ENCODE measurements at places on chromosomes 13 and 19. TPM values are rescaled to one million over a fixed set of nuclear protein-coding genes. Genes with fewer than 3 reads are reported as not detected.

GRCh38 chr19:44430956-44431355, 17.3 kb downstream of the ZNF229 start:
- no peak for DNase-seq

DNA sequence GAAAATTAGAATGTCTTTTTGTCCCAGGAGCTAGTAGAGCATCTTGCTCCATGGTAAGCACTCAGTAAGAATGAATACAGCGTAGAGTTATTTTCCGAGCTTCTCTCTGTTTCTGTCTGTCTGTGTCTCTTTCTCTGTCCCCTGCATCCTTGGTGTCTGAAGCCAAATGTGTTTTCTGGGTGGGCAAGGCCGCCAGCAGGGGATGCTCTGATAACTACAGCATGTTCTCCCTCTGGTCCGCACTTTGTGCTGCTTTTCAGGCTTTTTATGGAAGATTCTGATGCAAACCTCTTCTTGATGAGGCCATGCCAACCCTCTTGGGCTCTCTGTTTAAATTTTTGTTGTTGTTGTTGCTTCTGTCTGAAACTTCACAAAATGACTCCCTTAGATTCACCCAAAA, 142.8 kb upstream of the UBL3 start:
- DNase-seq: no peak

Gene ZNF600
- polyA plus RNA-seq: 1.6 TPM

Gene CACNG8
- polyA plus RNA-seq: under 0.01 TPM

- no peak for DNase-seq
Measured at GRCh38 chr13:26708007-26708297, 52.6 kb downstream of the GPR12 start.

DNA sequence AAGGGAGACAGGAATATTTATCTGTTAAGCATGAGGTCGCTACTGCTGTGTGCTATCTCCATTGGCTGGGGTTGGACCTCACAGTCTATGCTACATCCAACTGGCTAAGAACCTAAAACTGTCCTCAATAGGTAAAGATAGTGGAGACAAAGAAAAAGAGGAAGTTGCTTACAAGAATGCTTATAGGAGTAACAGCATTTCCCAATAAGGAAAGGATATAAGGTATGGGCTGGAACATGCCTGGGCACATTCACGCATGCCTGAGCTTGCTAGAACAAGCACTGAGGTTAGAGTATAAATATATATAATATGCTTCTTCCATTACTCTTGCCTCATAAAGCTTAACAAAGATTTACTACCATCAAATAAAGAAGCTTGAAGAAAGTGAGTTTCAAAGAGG, 47.9 kb upstream of the CEACAM21 start:
- DNase-seq: no peak

DNA sequence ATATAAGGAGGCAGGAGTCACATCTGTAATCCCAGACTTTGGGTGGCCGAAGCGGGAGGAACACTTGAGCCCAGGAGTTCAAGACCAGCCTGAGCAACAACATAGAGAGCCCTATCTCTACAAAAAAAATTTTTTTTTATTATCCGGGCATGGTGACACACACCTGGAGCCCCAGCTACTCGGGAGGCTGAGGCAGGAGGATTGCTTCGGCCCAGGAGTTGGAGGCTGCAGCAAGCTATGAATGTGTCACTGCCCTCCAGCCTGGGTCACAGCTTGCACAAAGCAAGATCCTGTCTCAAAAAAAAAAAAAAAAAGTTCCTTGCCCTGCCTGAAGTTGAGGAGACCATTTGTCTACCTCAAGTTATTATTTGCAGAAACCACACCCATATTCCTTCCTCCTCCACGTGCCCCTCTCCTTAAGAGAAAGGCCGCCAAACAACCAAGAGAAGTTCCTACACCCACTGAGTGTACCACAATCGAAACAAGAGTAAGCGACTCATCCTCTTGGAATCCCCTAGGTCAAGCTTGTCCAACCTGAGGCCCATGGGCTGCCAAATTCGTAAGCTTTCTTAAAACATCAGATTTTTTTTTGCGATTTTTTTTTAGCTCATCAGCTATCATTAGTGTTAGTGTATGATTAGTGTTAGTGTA, 2.2 kb downstream of the ABCC4 start:
- DNase-seq: no peak

DNA sequence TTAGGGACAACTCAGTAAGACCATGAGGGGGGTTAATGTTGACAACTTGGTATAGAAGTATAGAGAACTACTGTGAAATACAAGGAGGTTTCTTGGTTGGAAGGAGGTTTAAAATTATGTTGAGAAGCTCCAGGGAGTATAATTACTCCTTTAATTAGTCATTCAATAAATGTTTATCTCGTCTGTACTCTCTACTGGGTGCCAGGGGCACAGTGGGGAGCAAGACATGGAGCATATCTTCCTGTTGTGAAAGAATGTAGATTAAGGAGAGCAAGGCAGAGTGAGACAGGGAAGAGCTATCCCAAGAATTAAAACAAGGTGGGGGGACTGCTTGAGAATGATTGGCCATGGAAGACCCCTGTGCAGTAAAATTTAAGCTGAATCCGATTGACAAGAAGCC, 33.7 kb upstream of the TDRD3 start:
- DNase-seq: no peak

DNA sequence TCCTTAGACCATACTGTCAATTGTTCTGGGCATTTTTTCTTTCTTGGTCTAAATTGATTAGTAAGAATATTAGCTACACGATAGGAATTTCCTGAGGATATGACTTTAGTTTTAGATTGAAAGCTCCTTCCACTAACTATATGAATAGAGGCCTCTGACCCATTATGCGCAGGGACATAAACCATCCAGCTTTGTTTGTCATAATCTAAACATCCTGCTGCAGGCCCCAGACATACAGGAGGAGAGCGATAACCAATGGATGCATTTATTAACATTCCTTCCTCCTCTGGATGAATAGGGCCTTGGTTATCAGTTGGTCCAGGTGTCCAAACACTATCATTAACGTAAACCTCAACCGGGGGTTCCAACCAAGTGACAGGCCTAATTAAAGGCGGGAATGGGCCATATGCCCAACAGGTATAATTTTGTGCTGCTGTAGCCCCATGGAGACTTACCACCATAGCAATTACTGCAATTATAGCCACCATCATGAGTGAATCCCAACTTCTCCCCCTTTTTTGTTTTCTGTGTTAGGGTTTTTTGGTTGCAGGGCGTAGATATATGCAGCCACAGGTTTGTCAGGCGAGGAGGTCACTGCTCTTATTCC, 32.6 kb downstream of the CLEC4M start:
- no peak for DNase-seq

Gene MRPL54
- polyA plus RNA-seq: 109 TPM

Gene ZNF317
- polyA plus RNA-seq: 7.8 TPM

DNA sequence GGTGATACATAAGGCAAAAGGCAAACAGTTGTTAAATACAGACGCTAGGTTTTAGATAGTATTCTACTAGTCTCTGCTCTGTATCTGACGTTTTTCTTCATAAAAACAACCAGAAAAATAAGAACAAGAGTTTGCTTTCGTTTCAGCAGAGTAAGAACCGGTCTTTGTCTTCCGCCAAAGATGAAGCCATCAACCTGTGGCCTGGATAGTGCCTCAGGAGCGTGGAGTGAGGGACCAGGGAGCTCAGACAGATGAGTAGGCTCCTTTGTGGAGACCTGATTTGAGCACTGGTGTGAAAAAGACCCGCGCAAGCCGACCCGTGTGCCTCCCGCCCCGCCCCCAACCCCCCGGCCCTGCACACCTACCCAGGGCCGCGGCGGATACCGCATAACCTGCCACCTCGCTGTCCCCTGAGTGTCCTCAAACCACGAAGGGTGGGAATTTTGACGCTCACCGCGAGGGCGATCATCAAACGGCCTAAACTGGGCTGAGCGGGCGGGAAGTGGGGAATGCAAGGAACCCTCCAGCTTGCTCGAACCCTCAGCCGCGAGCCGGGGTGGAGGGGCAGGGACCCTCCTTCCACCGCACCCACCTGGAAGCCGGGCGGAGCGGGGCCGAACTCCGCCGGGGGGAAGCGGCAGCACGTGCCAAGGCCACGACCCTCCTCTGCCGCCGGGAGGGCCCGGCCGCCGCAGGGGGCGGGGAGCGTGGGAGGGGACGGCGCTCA, 866 bp upstream of the LMO7 start:
- DNase-seq: no peak

Gene OR7G2
- not detected for polyA plus RNA-seq

DNA sequence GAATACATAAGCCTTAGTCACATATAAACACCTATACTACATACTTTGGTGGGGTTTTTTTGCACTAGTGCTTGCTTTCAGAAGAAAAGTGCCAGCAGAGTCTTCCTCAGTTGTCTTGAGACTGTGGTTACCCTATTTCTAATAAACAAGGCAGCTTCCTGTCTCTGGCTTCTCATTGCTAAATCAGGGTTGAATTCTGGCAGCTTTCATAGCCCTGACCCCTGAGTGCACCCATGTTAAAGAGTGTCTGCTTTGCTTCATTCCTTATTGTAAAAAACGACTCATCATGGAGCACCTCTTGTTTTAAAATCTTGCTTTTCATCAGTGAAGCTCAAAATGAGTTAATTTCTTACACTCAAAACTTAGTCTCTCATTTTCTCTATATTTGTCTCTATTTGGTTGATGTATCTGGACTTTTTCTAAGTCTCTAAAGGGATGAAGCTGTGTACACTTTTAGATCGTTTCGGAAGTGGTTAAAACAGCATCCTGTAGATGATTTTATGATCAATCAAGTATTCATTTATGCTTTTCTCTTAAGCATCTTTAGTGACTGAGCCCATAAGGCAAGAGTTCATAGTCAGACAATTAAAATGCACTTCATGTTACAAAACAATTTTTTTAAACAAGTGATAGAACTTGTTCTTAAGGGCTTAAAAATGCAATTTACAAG, 72.1 kb downstream of the KLF12 start:
- DNase-seq: no peak

- no peak for DNase-seq
Measured at GRCh38 chr19:10752913-10753704, 35.2 kb downstream of the DNM2 start.

DNA sequence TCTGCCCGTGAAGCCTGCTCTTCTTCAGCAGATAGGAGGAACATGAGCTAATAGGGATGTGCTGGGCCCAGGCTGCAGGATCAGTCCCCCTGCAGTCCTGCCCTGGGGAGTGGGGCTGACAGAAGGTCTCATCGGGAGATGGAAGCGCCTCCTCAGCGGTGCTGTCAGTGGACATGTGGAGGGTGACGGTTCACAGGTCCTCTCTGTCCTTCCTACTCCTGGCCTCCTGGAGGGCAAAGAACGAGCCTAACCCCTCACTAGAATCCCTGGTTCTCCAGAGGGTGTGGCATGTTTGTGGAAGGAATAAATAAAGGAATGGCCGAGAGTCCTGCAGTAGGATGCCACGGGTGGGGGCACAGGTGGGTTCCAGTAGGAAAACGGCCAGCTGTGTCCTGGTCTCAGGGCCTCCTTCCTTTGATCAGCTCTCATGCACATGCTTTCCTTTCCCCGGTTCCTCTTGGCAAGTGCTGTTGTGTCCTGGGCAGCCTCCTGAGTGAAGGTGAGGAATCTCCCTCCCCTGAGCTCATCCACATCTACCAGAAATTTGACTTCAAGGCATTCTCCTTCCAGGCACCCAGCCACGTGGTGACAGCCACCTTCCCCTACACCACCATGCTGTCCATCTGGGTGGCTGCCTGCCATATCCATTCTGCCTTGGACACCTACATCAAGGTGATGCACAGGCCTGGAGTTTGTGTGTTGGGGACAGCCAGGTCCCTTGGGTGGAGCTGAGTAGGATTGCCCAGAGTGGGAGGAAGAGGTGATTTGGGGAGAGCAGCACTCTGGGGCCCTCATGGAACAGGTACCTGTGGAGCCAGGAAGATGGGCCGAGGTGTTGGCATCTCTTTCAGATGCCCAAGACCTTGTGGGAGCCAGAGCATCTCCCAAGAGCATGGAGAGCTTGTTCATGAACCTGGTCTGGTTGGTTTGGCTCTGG, 28.6 kb upstream of the ZNF492 start:
- DNase-seq: no peak

DNA sequence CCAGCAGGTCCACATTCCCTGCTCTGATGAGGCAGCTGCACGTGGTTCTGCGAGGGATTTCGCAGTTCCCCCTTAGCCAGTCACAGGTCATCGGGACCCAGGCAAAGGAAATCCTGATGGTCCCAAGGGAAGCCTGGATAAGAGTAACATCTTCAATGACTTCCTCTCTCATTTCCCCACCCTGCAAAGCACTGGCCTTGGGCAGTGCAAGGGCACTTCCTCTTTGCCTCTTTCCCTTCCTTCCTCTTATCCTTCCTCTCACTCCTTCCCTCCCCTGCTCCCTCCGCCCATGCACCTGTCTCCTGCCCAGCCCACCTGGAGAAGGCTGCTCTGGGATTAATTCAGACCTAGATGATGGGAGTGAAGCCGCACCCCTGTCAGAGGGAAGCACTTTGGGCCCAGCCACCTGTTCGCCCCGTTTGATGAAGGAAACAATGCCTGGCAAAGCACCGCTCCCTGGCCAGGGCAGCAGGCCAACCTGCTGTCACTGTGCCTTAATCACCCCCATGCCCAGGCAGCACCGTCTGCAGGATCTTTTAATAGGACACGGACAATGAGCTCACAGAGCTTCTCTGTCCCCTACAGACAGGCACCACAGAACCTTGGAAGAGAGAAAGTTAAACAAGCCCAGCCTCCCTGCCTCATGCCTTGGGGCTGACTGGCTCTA, 113.5 kb upstream of the PABPC3 start:
- DNase-seq: no peak

- DNase-seq: peak; percentile 78
Measured at GRCh38 chr19:56076498-56076897, 44.6 kb downstream of the ZNF787 start.

Gene LAIR1
- 1.2 TPM for polyA plus RNA-seq

DNA sequence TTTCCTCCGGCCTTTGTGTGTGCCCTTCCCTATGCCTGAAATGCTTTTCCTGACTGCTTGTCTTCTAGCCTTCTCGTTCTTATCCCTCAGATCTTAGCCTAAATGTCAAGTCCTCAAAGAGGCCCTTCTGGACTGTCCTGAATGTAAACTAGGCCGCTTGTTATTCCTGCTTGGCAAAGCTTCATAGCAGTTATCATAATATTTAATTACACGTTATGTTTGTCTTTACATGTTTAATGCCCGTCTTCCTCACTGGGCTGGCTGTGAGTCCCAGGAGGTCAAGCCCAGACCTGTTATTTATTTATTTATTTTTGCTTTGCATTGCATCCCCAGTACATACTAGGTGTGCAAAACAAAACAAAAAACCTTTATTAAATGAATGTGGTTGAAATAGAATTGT, 62.7 kb downstream of the SIPA1L3 start:
- DNase-seq: no peak

Gene DCT
- not detected for polyA plus RNA-seq

Gene KLF1
- not detected for polyA plus RNA-seq

Gene KISS1R
- not detected for polyA plus RNA-seq

Gene ZNF709
- polyA plus RNA-seq: 0.24 TPM
